ENCODE measurements at places on chromosomes 6 and 20. TPM values are rescaled to one million over a fixed set of nuclear protein-coding genes. Genes with fewer than 3 reads are reported as not detected.

ECT2L gene
- not detected for total RNA-seq

C6orf52 gene
- 16.5 TPM for total RNA-seq

RUNX2 gene
- 1.1 TPM for total RNA-seq

OVOL2 gene
- total RNA-seq, result not detected

C4B gene
- total RNA-seq, result 0.62 TPM

MAK gene
- 0.02 TPM for total RNA-seq

TJAP1 gene
- 14.3 TPM for total RNA-seq

BFSP1 gene
- total RNA-seq, result 9.7 TPM

DPPA5 gene
- not detected for total RNA-seq

FKBP1A gene
- total RNA-seq, result 149 TPM

SRMS gene
- not detected for total RNA-seq

MEP1A gene
- not detected for total RNA-seq

GGTLC1 gene
- not detected for total RNA-seq

DDX43 gene
- not detected for total RNA-seq

MYBL2 gene
- total RNA-seq, result 80.8 TPM

RIN2 gene
- 22.4 TPM for total RNA-seq

SNAI1 gene
- 0.62 TPM for total RNA-seq

CLIC5 gene
- not detected for total RNA-seq

ECI2 gene
- total RNA-seq, result 163 TPM

TMEM200A gene
- total RNA-seq, result 21.9 TPM

Measured in A172 (cell line).